ENCODE measurements at places on chromosomes 4 and X. TPM values are rescaled to one million over a fixed set of nuclear protein-coding genes. Genes with fewer than 3 reads are reported as not detected.

DNA sequence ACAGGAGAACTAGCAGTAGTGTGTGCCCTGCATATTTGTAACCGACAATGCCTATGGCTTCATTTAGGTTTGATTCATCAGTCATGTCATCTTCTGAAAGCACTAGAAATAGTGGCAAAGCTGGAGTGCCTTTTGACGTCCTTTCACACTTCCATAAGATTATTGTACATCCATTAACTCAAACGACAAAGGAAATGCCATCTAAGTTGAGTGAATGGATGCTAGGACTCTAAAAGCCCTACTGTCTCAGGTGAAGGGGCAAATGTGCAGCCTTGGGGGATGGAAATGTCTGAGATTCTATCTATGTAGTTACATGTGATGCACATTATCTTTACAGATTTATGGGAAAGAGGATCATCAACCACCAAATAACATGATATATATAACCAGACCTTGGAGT lies 1473.6 kb downstream of the STIM2 start:
- no peaks in the 10 kb centered on the region for H3K4me1 ChIP-seq
- no peak overlapping the region for H3K27ac ChIP-seq
- no peak for DNase-seq
- H3K4me3 ChIP-seq, result no peak overlapping the region
- no peaks in the 10 kb centered on the region for H3K36me3 ChIP-seq

- H3K27me3 ChIP-seq, result peaks cover 80% of the 10 kb centered on the region
- no peak within 1 kb of the TSS for H3K4me3 ChIP-seq
- peaks cover 19% of the 10 kb centered on the region for H3K4me1 ChIP-seq
- no peak for DNase-seq
- H3K27ac ChIP-seq, result no peak within 1 kb of the TSS
Observed at GRCh38 chr4:185017964-185018772, at the start of gene HELT. Gene HELT (plus strand): TSS chr4:185018490. CDS start chr4:185018929, 439 bp downstream.

DNA sequence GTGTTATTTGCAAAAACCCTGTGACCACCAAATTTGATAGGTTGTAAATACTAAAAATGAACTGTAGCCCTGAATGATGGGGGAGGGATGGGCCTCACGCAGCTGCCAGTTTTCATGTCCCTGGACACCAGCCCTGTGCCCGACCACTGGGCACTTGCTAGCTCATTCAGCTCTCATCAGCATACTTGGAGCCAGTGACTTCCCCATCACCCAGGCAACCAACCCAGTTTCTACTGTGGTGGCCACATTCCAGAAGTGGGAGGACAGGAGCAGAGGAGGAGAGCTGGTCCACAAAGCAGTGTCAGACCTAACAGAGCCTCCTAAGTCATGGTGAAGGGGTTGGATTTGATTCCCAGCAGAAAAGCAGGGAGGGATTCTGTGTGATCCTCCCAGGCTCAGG lies 128.2 kb downstream of the CPEB2 start:
- H3K4me1 ChIP-seq, result no peaks in the 10 kb centered on the region
- DNase-seq, result no peak
- H3K4me3 ChIP-seq, result no peak overlapping the region
- no peak overlapping the region for H3K27ac ChIP-seq

The MAGEC1 gene
- not detected for total RNA-seq

The CSN1S1 gene
- total RNA-seq, result not detected

DNA sequence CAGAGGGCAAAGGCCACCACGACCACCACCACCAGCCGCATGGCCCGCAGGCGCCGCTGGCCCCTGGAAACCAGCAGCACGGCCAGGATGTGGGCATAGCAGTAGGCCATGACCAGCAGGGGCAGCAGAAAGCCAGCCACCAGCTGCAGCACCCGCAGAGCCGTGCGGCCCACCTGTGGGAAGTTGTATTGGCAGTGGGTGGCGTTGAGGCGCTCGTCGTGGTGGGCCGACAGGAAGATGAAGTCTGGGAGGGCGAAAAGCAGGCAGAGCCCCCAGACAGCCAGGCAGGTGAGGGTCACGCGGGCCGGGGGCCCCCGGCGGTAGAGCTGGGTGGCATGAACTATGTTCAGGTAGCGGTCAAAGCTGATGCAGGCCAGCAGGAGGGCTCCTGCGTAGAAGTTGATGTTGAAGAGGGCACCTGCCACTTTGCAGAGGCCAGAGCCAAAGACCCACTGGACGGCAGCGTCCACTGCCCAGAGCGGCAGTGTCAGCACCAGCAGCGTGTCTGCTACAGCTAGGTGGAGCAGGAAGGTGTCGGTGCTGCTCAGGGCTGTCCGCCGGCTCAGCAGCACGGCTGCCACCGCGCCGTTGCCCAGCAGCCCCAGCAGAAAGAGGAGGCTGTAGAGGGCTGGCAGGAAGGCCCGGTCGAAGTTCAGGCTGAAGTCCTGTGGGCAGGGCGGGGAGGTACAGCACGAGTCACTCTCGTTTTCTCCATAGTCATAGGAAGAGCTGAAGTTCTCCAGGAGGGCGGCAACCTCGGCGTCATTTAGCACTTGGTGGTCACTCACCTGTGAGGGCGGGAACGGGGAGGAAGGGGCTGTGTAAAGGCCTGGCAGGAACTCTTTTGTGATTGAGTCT lies 1.4 kb downstream of the CXCR3 start:
- H3K4me1 ChIP-seq, result peaks cover 63% of the 10 kb centered on the region
- H3K4me3 ChIP-seq, result peak overlapping the region; percentile 81
- DNase-seq, result peak; percentile 68

GRCh38 chr4:74045247-74045646 lies 6.8 kb upstream of the CXCL3 start:
- no peaks in the 10 kb centered on the region for H3K4me1 ChIP-seq
- H3K27me3 ChIP-seq, result peaks cover 17% of the 10 kb centered on the region
- no peaks in the 10 kb centered on the region for H3K36me3 ChIP-seq
- DNase-seq, result no peak
- no peak overlapping the region for H3K4me3 ChIP-seq

- no peaks in the 10 kb centered on the region for H3K27me3 ChIP-seq
- no peak overlapping the region for H3K4me3 ChIP-seq
- H3K27ac ChIP-seq, result no peak overlapping the region
- H3K4me1 ChIP-seq, result peaks cover 11% of the 10 kb centered on the region
Observed at GRCh38 chr4:38724475-38724808, 58.3 kb downstream of the TLR10 start.

Data from activated CD4-positive, alpha-beta memory T cell treated with anti-CD3 and anti-CD28 coated beads for 36 hours (primary cell).